ENCODE measurements at places on chromosomes 6 and 20.

GRCh38 chr6:141421378-141421777, 711.3 kb upstream of the GJE1 start:
- DNase-seq: no peak

DNA sequence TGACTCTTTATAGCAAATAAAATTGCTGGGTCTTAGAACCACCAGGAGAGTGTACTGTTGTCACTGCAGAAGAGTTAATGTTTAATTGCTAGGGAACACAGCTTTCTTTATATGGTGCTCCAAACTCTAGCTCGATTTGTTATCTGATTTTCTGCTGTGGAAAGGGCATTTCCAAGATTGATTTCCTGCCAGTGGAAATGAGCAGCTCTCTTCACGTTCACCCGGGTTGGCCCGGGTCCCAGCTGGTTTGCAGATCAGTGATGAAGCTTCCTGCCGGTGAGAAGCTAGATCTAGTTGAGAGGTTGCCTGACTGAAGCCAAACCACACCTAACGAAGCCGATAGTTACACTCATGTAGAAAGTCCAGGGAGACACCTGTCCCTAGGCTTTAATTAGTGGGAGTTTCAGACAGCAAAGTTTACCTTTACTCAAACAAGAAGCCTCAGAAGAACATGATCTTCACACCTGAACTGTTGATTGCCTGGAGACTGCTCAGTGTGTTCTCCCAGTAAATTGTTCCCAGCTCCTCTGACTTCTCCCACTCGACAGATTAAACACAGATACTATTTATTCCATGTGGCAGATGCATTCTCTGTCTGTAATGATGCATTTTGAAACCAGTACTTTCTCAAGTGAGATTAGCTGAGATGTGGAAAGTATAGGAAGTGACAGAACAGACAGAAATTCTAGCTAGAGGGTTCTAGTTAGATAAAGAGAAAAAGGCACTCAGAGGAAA, 27.8 kb downstream of the PAQR8 start:
- DNase-seq: peak; percentile 22

GRCh38 chr6:155248008-155249001, 15.5 kb upstream of the CLDN20 start:
- no peak for DNase-seq

DNA sequence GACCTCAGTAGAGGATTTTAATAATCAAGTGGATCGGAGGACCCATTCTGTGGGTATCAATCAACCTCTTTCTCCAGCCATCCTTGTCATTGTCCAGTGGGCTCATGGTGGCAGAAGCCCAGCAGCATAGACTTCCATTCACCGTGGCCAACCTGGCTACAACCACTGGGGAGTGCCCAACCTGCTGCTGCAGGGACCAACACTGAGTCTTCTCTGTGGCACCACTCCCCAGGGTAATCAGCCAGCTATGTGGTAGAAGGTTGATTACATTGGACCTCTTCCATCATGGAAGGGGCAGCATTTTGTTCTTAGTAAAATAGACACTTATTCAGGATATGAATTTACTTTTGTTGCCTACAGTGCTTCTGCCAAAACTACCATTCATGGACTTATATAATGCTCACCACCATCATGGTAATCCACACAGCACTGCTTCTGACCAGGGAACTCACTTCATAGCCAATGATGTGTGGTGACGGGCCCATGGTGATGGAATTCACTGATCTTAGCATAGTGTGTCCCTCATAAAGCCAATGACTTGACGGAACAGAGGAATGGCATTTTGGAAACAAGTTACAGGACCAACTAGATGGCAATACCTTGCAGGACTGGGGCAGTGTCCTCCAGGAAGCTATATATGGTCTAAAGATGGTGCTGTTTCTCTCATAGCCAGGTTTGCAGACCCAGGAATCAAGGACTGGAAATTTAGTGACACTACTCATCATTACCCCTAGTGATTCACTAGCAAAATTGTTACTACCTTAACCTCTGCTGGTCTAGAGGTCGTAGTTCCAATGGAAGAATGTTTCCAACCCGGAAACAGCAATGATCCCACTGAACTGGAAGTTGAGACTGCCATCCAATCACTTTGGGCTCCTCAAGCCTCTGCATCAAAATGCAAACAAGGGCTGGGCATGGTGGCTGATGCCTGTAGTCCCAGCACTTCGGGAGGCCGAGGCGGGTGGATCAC, 7.6 kb downstream of the CD24 start:
- DNase-seq: no peak

DNA sequence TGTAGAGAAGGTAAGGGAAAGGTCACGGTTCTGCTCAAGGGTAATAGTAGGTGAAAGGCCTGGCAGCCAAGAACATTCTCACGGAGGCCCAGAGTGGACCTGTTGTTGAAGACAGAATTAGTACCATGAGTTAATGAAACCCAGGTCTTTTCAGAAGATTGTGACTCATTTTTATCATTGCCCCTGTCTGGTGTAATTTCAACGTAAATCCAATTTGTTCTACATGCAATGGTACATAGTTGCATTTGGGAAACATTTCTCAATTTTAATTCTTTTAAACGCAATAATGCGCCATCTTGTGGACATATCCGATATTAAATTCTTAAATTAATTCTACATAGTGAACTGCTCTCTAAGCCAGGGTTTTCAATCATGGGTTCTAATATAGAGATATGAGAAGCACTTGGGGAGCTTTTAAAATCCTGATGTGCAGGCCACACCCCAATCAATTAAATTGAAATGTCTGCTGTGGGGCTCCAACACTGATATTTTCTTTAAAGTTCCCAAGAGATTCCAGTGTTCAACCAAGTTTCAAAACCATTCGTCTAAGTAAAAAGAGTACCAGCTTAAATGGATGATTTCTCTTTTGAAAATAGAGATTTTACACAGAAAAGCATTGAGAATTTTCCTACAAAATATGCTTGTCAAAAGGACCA, 257.4 kb downstream of the PLCB1 start:
- DNase-seq: no peak

- DNase-seq: no peak
Measured at GRCh38 chr6:117298941-117299340, 33.6 kb downstream of the VGLL2 start.

DNA sequence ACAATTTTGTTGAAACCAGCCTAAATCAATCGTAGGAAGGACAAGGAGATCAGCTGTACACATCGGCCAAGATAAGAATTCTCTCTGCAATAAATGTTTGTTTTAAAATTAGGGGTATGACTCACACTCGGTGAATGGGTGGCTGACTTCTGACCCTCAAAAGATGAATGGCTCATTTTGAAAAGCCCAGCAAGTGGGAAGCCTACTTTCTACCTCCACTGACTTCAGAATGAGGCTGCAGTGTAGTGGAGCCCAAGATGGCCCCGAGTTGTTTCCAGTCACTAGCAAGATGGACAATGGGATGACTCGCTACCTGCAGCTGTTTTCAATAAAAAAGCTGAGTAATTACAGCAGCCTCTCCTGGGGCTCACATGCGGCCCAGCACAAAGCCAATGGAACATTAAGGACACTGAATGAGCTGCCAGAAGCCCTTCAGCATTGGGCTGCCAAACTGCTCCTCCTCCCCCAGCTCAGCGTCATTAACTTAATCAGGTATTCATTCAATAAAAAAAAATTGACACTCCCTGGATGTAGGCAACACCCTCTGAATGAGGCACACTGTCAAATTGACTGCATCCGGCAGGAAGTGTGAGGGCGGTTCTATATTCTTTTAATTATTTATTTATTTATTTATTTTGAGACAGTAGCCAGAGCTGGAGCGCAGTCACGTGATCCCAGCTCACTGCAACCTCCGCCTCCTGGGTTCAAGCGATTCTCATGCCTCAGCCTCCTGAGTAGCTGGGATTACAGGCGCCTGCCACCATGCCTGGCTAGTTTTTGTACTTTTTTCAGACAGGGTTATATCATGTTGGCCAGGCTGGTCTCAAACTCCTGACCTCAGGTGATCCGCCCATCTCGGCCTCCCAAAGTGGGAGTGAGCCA, 107.3 kb downstream of the GMPR start:
- no peak for DNase-seq

DNA sequence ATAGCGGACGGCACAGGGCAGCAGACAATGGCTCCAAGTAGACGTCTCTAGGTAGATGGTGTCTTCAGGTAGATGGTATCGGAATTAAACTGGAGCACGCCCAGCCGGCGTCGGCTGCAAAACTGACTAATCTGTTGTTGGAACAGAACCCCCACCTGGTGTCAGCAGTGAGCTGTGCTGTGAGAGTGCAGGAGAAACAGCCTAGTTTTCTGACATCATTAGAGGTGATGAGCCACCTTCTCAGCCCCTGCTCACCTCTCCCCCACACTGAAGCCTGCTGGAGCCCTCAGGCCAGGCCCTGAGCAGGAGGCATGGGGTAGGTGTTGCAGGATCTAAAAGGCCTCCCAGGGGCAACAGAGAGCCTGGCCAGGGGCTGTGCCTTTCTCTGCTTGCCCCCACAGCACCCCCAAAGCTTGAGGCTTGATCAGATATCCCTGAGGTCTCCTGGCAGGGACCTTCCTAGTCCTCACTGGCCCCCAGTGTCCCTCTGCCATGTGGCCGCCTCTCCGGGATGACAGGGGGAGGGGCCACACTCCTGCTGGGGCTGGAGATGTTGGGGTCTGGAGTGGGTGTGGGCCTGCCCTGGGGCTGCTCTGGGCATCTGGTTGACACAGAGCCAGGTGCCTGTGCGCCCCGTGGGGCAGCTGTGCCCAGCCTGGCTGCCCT, 6.9 kb upstream of the HELZ2 start:
- peak; percentile 69 for DNase-seq

DNA sequence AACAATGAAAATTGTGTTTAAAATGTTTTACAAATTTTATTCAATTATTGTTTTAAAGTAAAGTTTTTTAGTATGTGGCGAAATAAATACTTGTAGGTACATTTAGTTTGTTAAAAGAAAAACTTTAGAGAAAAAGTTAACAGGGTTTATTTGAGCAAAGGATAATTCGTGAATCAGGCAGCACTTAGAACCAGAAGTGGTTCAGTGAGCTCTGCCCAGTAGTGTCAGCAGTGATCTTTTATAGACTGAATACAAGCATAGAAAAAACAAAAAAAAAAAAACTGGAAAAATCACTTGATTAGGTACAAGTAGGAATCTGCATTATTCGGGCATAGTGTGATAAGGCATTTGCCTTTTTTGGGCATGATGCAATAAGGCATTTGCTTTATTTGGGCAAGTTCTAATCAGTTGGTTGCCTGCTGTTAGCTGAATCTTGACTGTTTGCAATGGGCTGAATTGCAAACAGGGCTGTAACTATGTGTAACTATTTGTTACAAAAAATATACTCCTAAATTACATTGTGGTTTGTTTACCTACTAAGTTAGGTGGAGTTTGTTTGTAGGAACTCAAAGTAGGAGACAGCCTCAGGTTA, 122.9 kb upstream of the MMS22L start:
- DNase-seq: no peak

Data from stimulated activated CD4-positive, alpha-beta T cell treated with anti-CD3 and anti-CD28 coated beads, Interleukin-1b, Interleukin-23, amount 100 ng/mL, for 4 hours (primary cell).